ENCODE measurements at places on chromosomes 4 and X.

DNA sequence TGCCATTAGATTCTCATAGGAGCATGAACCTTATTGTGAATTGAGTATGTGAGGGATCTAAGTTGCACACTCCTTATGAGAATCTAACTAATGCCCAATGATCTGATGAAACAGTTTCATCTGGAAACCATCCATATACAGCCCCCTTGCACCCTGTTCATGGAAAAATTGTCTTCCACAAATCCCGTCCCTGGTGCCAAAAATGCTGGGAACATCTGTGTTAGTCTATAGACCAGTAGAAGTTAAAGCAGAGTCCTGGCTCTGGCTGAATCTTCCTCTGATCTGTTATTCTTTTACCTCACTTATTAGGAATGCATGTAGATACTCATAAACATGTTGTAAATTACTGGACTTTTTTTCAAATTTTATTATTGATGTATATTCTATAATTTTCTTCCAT, 29.2 kb downstream of the SULT1B1 start:
- DNase-seq = no peak

DNA sequence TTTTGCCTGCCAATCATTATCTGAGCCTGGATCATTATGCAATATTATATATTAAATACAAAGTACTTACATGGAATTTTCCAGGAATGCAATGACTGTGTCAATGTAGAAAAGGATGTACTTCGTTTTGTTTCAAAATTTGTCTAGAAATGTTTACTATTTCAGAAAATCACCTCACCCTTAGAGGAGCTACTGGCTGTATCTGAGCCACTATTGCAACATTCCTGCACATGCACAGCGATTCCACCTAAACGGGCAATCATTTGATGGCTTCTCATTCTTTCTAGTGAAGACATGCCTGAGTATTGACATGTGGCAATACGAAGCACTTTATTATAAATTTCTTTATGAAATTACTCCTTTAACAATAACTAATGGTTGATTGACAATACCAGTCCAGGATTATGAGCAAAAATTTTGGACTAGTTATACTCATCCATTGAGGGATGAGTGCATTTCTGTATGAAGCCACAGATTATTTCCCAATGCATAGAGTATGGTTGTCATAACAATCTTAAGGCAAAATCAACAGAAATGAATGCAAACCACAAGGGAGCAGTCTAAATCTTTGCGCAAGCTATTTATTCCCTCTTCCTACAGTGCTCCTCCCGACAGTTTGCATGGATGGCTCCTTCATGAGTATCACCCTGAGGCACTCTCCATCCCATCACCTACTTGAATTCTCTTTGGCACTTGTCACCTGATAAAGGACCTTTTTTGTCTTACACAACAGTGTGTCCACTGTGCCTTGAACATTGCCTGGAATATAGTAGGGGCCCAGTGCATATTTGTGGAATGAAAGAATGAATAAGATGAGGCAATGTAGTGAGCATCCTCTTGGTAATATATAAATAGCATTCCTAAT, 35.8 kb upstream of the MMAA start:
- no peak for DNase-seq

DNA sequence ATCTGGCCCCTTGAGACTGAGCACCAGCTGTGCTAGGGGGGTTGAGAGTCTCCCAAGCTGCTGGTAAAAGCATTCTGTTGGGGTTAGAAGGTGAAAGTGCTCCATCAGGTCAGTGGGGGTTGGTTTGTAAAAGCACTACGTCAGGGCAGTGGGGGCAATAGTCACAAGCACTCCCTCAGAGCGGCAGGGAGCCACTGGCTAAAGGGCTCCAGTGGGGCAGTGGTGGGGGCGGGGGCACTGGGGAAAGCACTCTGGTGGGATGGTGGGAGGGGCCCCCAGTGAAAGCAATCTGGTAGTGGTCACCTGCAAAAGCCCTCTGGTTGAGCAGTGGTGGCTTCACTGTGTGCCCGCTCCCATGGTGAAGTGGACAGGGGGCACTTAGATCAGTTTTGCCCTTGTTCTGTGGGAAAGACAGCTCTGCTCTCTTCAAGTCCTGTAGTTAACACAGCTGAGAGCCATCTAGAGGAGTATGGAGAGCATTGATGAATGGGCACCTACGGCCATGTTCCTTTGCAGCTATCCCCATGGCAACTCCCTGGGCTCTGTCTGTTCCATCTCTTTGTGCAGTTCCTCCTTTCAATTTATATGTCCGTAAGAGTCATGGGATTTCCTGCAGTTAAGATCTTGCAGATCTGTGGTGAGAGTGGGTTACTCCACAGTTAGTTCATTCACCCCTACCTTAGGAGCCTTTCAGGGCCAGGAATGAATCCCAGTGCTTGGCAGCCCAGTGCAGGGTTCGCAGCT, 106.4 kb downstream of the SH3BGRL start:
- peak; percentile 43 for DNase-seq

GRCh38 chrX:84320614-84321013, 132.6 kb upstream of the RPS6KA6 start:
- no peak for DNase-seq

DNA sequence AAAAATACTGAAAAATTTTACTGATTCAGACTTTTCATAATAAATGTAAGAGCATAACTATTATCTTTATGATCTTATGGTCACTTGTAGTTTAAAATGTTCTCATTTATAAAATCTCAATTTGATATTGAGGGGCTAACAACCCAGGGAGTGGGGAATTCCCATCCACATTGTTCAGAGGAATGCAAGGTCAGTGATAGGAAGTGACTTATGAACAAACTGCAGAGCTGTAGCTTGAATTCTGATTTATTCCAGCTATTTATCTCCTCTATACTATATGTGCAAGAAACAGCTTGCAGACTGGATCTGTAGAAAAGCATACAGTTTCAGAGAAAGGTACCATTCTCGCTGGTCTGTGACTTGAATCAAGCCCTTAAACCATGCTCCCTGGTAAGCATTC, 61.6 kb downstream of the SEC24D start:
- DNase-seq = no peak

DNA sequence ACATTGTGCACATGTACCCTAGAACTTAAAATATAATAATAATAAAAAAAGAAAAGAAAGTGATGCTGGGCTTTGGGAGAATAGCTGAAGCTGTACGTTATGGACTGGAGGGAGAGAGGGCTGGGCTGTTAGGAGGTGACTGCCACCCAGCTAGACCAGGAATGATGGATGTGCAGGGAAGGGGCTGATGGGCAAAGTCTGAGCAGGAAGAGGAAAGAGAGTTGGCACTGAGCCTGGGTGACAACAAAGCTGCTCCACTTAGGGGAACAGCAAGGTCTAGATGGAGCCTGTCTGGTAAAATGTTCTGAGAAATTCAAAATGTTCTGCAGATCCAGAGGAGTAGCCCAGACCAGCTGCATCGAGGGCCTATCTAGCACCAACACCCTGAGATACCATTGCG, 32.3 kb downstream of the MED28 start:
- DNase-seq = no peak

DNA sequence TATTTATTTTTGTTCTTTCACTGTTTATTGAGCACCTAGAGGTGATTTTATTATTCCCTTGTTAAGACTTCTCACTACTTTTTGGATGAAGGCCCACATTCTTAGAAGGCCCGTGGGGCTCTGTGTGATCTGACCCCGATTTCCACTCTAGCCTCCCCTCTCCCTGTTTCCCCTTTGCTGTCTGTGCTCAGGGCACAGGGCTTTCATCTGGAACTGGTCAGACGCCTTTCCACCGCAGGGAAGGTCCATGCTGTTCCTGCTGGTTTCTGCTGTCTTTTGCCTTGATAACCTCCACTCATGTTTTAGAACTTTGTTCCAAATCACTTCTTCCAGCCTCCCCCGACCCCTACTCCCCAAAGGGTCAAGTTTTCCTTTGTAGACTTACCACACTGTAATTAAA, 31.3 kb upstream of the ANAPC4 start:
- DNase-seq = no peak

DNA sequence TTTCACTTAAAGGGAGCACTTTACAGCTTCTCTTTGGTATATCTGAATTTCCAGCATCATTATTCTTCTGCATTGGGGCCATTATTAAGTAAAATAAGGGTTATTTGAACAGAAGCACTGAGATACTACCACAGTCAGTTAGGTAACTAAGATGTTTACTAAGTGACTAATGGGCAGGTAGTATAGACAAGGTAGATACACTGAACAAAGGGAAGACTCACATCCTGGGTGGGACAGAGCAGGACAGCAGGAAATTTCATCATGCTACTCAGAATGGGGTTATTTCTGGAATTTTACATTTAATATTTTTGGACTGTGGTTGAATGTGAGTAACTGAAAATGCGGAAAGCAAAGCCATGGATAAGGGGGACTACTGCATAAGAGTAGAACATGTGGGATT, 316.0 kb downstream of the CCSER1 start:
- DNase-seq = no peak

GRCh38 chrX:107825698-107826237, at the start of gene MID2:
Gene MID2, plus strand, starts transcription at chrX:107825866. Its CDS starts 561 bp downstream, at chrX:107826427.
- peak; percentile 13 for DNase-seq

- no peak for DNase-seq
These were observed 42.5 kb downstream of the FAAH2 start for GRCh38 chrX:57329008-57329407.

DNA sequence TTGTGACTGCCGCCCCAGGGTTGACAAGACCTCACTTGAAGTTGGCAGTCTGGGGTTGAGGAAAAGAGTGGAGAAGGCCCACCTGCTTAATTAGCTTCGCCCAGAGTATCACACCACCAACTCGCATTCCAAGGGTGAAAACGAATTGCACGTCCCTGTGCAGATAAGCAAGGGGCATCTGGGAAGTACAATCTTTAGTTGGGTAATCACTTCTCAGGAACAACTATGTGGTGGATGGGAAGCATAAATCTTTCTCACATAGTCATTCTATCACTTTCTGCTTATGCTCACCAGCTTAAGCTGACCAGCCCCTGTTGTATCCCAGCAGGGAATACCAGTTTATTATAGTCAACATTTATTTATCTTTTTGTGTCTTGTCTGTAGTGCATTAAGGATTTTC, 14.3 kb downstream of the SPCS3 start:
- DNase-seq = no peak

DNA sequence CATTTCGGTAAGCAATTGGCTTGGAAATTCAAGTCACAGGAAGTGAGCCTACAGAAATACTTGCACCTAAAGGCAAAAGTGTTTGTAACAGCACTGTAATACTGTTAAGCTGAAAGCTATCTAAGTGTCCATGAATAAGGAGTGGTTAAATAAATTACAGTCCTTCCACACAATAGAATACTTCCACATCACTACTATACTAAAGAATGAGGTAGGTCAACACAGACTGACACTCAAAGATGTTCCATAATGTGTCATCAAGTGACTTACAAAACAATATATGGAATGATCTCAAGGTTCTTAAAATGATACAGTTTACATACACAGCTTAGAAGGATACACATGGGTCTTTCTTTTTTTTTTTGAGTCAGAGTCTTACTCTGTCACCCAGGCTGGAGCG, 27.0 kb downstream of the SLC10A6 start:
- no peak for DNase-seq

DNA sequence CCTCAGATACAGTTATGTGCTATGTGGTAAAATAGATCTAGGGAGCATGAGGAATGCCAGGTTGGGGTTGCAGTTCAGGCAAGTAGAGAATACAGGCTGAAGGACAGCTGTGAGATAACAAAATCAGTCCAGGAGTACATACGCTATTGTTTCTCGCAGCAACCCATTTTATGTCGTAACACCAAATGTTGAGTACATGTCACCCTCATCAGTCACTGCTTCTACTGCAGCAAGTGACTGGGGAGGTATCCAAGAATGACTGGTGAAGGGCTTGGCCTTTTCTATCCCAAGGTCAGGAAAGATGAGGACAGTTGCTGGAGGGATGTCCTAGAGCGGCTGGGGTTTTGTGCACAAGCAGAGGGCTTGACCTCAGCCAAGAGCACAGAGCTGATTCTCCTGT, 172.1 kb downstream of the CBR4 start:
- DNase-seq = no peak

DNA sequence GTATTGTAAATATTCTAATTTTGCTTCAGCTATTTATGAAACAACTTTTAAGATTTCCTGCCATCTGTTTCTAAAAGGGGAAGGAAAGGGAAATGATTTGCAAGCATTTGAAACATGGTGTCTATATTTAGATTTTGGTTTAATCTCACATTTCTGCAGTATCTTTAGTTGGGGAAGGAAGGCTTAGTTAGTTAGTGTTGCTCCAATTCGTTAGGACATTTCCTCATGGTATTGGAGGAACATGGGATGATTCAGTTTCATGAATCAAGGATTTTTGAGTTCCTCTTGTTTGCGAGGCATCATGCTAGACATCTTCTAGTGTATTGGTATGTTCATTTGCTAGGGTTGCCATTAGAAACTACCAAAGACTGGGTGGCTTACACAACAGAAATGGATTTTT, 20.5 kb upstream of the TMEM192 start:
- DNase-seq = peak; percentile 17

DNA sequence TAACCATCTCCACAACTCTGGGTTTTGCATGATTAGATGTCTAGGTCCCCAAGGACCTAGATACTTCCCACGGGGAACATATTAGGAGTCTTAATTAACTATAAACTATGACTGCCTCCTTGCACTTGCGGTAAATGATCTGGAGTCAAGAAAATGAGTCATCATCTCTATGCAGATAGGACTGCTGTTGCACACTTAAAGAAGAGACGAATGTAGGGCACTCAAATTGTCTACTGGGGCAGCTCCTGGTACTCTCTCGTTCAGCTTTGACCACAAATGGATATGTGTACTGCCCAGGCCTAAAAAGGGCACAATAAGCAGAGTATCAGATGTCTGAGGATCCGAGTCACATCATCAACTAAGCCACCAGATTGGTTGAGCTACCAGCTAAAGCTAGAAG, 1783.4 kb upstream of the AGA start:
- no peak for DNase-seq

DNA sequence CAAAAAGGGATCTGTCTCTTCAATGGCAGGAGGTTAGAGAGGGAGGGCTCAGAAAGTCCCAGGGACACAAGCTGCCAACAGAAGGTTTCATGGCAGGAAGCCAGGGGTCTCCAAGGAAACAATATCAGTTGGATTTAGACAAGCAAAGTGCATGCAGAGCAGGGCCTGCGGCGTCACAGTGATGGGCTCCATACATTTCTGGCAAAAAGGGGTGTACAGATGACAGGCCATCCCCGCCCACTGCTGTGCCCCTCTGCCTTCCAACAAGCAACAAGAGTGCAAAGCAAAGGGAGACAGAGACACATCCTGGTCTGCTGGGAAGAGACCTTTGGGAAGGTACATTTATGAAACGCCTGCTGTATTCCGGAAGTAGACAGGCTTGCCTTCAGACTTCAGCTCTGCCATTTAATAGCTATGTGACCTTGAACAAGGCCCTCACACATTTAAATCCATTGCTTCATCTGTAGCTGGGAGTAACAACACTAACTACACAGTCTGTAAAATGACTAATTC, 121.2 kb downstream of the AFAP1 start:
- no peak for DNase-seq

GRCh38 chr4:146040623-146041022, 102.0 kb upstream of the ZNF827 start:
- DNase-seq = no peak

Data from hematopoietic multipotent progenitor cell treated with erythropoietin and hydrocortisone succinate and interleukin-3 and kit ligand, for 6 days (in vitro differentiated cells).